ENCODE measurements at places on chromosomes 4 and X.
A peak's percentile ranks its signal among the peaks of the same experiment; 100 is the strongest.

- DNase-seq = no peak
- no peaks in the 10 kb centered on the region for H3K4me1 ChIP-seq
Observed at GRCh38 chrX:52865343-52865998, 2.4 kb downstream of the XAGE3 start.

- no peak overlapping the region for H3K4me3 ChIP-seq
- H3K27me3 ChIP-seq = no peaks in the 10 kb centered on the region
- H3K36me3 ChIP-seq = no peaks in the 10 kb centered on the region
- no peak overlapping the region for H3K27ac ChIP-seq
- DNase-seq = no peak
Observed at GRCh38 chr4:43126595-43126994, 234.1 kb downstream of the GRXCR1 start.

DNA sequence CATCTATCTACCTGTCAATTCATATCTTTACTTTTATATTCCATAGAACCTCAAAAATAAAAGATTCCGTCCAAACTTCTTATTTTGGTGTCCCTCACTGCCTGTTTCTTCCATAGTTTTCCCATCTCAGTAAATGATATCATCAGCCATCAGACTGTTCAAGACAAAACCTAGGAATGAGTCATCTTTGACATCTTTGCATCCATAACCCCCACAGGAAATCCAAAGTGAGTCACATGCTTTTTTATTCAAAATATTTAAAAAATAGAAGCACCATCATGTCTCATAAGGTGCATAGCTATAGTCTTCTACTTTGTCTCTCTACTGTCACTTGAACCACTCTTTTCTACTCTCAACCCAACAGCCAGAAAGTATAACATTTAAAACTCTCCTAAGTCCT is 29.9 kb upstream of the CXXC4 start:
- no peak for DNase-seq
- H3K4me1 ChIP-seq = no peaks in the 10 kb centered on the region
- H3K4me3 ChIP-seq = no peak overlapping the region
- H3K27me3 ChIP-seq = no peaks in the 10 kb centered on the region
- H3K36me3 ChIP-seq = no peaks in the 10 kb centered on the region

GRCh38 chrX:22999696-23000223 is at the start of gene DDX53:
Gene DDX53 (plus strand): TSS chrX:22999960. CDS start chrX:23000058, 98 bp downstream.
- H3K27ac ChIP-seq = no peak within 1 kb of the TSS
- H3K4me3 ChIP-seq = no peak within 1 kb of the TSS
- DNase-seq = no peak
- no peaks in the 10 kb centered on the region for H3K4me1 ChIP-seq

DNA sequence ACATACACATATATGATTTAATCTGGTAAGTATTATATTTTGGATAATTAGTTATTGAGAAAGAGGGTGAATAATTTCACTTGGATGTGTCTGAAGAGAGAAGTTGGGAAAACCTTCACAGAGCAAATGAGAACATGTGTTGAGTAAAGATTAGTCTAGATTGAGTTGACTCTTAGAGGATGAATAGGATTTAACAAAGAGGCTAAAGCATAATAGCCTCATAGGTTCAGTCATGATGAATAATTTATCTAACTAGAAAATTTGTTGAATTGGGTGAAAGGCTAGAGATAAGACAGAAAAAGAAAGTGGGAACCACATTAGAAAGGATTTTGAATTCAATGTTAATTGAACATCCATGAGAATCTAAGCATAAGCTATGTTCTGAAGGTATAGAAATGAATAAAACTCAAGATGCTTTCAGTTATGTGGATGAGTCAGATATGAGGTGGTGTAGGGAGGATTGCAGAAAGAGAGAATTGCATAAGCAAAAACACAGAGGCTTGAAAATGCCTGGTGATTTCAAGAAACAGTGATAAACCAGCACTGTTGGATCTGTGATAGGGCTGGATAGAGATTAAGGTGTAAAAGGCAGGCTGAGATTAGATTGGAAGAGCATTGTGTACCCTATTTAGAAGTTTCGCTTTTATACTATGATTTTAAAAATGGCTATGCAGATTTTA is 207.6 kb upstream of the NR3C2 start:
- no peaks in the 10 kb centered on the region for H3K27me3 ChIP-seq
- H3K27ac ChIP-seq = no peak overlapping the region
- DNase-seq = no peak
- H3K36me3 ChIP-seq = no peaks in the 10 kb centered on the region

GRCh38 chr4:123568936-123569335 is 172.3 kb downstream of the SPRY1 start:
- no peaks in the 10 kb centered on the region for H3K4me1 ChIP-seq
- H3K27ac ChIP-seq = no peak overlapping the region
- no peak for DNase-seq
- no peaks in the 10 kb centered on the region for H3K36me3 ChIP-seq
- H3K27me3 ChIP-seq = no peaks in the 10 kb centered on the region

DNA sequence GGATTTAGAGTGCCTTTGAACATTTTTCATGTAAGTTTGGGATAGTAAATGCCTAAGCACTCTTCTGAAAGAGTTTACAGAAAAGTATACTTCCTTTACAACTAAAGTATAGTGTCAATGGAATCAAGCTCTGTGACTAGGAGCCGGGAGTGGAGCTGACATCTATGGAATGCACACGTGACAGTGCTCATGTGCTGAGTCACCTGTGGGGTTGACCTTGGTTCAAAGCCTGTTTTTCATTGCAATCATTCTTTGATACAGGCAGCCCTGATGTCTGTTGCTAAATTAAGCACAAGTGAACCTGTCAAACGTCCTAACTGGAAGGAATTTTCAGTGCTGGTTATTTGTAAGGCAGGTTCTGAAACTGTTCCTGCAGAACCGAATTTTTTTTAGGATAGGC is 82.5 kb downstream of the GPAT3 start:
- H3K4me1 ChIP-seq = peaks cover 24% of the 10 kb centered on the region
- no peaks in the 10 kb centered on the region for H3K36me3 ChIP-seq
- H3K27me3 ChIP-seq = no peaks in the 10 kb centered on the region

- no peak overlapping the region for H3K4me3 ChIP-seq
- H3K4me1 ChIP-seq = no peaks in the 10 kb centered on the region
- no peak overlapping the region for H3K27ac ChIP-seq
- no peaks in the 10 kb centered on the region for H3K27me3 ChIP-seq
- DNase-seq = no peak
Observed at GRCh38 chr4:85607624-85608023, 132.7 kb downstream of the ARHGAP24 start.

- H3K27me3 ChIP-seq = no peaks in the 10 kb centered on the region
- DNase-seq = no peak
- H3K4me1 ChIP-seq = peaks cover 14% of the 10 kb centered on the region
- no peak overlapping the region for H3K4me3 ChIP-seq
- H3K36me3 ChIP-seq = no peaks in the 10 kb centered on the region
Observed at GRCh38 chr4:53060278-53060677, 198.2 kb downstream of the RASL11B start.

GRCh38 chr4:132709056-132709455 is 440.0 kb upstream of the PCDH10 start:
- H3K4me3 ChIP-seq = no peak overlapping the region
- H3K27me3 ChIP-seq = no peaks in the 10 kb centered on the region
- H3K36me3 ChIP-seq = no peaks in the 10 kb centered on the region
- H3K27ac ChIP-seq = no peak overlapping the region
- no peaks in the 10 kb centered on the region for H3K4me1 ChIP-seq

- H3K36me3 ChIP-seq = no peaks in the 10 kb centered on the region
- H3K27me3 ChIP-seq = no peaks in the 10 kb centered on the region
- no peak for DNase-seq
- peak overlapping the region; percentile 16 for H3K4me3 ChIP-seq
- H3K27ac ChIP-seq = no peak overlapping the region
Observed at GRCh38 chrX:114787061-114787460, 203.2 kb downstream of the HTR2C start.

DNA sequence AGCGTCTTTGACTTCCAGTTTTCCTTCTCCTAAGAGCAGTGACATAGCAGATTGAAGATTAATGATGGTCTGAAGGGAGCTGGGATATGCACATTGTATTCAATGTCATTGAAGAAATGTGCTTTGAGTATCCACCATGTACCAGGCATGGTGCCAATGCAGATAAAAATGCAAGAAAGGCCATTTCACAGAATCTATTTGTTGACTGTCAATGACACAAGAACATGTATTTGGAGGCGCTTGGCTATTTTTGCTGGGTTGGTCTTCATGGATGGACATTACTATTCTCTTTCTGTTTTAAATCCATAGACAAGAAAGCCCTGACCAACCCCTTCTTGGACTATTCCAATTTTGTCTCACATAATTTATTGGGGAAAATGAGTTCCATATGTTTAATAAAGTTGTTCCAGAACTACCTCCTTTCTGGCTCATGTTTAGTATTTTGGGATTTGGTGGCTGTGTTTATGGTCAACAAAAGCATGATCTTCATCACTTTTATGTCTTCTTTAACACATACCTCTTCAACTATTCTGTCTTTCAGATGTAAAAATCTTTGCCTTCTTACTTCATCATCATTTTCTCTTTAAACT is 174.5 kb downstream of the CPE start:
- no peaks in the 10 kb centered on the region for H3K4me1 ChIP-seq
- no peak overlapping the region for H3K27ac ChIP-seq
- H3K36me3 ChIP-seq = no peaks in the 10 kb centered on the region
- no peaks in the 10 kb centered on the region for H3K27me3 ChIP-seq
- no peak for DNase-seq

GRCh38 chr4:102601586-102602227 is 100.5 kb downstream of the NFKB1 start:
- H3K27me3 ChIP-seq = no peaks in the 10 kb centered on the region
- no peak for DNase-seq
- peaks cover 26% of the 10 kb centered on the region for H3K36me3 ChIP-seq
- no peak overlapping the region for H3K27ac ChIP-seq

DNA sequence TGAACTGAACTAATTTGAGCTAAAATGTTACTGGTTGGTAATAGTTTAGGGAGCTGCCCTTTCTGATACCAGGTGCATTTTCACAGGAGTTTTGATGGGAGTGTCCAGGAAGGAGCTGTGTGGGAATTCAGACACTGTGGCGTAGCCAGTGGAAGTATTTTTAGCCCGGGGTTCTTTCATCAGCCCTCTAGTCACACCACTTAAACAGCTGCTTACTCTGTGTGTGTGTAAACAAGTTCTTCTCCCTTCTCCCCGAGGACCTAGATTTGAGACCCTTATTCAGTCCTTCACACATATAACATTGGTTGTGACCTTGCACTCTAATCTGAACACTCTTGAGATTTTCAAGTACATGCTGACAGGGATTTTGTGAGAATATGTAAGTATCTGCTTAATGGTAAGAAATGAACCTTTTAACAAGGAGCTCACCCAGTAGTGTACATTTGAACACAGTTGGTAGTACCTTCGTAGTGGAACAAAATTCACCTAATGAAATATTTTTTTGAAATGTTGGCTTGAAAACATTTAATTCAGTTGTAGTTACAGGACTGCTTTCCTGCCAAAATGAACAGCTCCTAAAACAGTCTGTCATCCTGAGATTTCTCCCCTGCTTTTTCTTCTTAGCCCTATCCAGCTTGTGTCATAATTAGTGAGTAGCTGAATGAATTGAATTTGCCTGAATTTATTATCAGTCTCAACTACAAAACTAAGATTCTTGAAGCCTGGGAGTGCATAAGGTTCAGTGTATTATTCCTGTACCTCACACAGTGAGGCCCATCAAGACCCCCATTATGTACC is 61.8 kb downstream of the BMPR1B start:
- H3K4me3 ChIP-seq = no peak overlapping the region
- no peaks in the 10 kb centered on the region for H3K36me3 ChIP-seq
- no peak overlapping the region for H3K27ac ChIP-seq
- no peak for DNase-seq
- no peaks in the 10 kb centered on the region for H3K27me3 ChIP-seq

GRCh38 chr4:185587427-185588161 is 52.3 kb upstream of the PDLIM3 start:
- H3K4me3 ChIP-seq = peak overlapping the region; percentile 19
- H3K4me1 ChIP-seq = peaks cover 12% of the 10 kb centered on the region
- peaks cover 6% of the 10 kb centered on the region for H3K36me3 ChIP-seq
- no peak for DNase-seq
- H3K27me3 ChIP-seq = no peaks in the 10 kb centered on the region

DNA sequence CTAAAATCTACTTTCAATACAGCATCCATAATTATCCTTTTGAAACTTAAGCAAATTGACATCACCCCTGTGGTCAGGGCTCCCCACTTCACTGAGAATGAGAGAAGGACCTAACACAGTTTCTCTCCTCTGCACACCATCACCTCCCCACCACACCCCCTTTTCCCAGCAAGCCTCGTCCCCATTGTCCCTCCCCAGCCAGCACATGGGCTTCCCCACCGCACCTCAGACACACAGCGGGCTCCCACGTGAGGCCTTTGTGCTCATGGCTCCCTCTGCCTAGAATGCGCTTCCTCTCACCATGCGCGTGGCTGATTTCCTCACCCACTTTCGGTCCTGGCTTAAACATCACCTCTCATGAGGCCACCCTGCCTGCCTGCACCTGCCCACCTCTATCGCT is 639.0 kb upstream of the FRG1 start:
- H3K4me3 ChIP-seq = no peak overlapping the region
- H3K36me3 ChIP-seq = no peaks in the 10 kb centered on the region
- no peaks in the 10 kb centered on the region for H3K27me3 ChIP-seq
- no peak overlapping the region for H3K27ac ChIP-seq

DNA sequence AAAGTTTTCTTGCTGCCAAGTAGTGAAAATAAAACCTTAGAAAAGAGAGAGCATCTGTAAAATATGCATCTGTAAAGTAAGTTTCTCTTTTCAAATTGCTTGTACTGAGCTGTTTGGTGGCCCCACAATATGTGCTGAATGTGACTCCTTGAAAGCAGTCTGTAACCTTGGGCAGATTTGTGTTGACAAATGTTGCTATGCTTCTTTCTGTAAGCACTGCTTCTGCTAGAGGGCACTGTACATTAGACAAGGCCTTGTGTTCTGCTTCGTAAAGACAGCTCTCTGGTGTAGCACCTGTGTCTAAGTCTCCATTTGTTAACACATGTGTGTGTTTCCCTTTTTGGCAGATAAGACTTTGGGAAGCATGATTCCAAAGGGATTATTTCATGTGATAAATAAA is 56.6 kb upstream of the NRK start:
- H3K27ac ChIP-seq = no peak overlapping the region
- H3K4me1 ChIP-seq = no peaks in the 10 kb centered on the region
- no peak for DNase-seq
- no peaks in the 10 kb centered on the region for H3K36me3 ChIP-seq
- no peak overlapping the region for H3K4me3 ChIP-seq

DNA sequence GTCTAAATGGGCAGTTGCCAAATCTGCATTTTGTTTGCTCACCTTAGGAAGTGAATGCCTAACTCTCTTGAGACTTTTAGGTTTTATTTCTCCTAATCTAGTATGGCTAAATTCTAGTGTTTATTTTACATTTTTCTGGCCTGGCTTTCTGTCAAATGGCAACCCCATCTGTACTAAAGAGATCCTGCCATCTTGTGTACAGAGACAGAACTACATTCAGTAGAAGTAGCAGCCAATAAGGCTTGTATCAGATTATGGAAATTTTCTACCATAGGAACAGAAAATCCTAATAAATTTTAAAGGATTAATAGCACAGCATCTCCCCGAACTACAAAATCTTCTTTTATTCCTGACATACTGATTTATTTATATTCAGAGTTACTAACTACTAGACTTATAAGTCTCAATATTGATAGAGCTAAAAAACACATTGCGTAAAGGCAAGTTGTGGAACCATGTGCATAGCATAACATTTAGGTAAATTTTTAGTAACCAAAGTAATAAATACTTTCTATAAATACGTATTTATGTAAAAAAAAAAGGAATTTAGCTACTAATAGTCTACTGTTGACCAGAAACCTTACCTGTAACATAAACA is 45.5 kb downstream of the TMEM144 start:
- DNase-seq = no peak
- H3K36me3 ChIP-seq = no peaks in the 10 kb centered on the region
- no peak overlapping the region for H3K4me3 ChIP-seq
- H3K27me3 ChIP-seq = no peaks in the 10 kb centered on the region
- no peak overlapping the region for H3K27ac ChIP-seq

Measured in thoracic aorta (tissue), 2 donors.